GM13976 (cell line): ENCODE measurements at places on chromosomes 1 and 21.

- no peak for DNase-seq
These were observed 257.3 kb downstream of the KCNJ6 start for GRCh38 chr21:37658817-37659458.

DNA sequence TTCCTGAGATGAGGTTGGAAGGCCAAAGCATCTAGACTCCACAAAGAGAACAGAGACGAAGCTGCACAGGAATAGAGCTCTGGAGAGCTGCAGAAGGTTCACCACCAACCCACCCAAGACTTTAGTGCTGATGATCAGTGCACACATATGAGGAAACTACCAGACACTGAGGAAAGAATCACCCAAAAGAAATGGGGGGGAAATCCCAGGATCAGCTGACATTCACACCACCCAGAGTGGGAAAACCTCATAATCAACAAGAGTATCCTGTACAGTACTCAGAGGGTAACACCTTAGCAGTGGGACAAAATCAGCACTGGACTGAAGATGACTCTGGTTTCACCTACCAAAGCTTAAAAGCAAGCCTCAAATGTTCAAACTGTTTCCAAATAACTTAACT is 36.4 kb downstream of the DENND1B start:
- DNase-seq, result no peak

DNA sequence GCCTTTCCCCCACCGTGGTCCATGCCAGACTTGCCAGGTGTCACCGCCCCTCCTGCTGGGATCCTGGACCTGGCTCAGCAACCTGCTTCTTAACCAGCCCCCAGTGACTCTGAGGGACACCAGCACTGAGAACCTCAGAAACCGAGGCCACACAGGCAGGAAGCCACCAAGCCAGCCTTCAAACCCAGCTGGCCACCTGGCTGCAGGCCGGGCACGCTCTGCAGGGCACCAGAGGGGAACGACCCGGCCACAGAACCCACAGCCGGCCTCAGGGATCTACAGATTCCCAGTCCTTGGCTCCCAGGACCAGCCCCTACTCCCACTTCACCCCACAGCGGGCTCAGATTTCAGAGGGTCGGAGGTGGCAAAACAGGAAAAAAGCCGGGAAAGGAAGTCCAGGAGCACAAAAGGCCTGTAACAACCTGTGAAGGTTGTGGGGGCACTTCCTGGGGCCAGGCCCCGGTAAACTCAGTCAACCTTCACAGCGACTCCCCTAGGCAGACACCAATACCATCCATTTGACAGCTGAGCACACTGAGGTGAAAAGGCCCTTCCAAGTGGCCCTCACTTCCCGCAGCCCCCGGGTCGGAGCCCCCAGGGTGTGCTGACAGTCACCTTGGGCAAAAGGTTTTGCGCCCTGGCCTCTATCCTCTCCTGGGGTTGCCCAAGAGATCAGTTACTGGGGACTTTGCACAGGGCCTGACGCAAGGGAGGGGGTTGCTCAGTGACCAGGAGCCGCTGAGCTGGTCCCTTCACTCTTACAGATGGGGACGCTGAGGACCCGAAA is 14.1 kb downstream of the RUNX3 start:
- no peak for DNase-seq

DNA sequence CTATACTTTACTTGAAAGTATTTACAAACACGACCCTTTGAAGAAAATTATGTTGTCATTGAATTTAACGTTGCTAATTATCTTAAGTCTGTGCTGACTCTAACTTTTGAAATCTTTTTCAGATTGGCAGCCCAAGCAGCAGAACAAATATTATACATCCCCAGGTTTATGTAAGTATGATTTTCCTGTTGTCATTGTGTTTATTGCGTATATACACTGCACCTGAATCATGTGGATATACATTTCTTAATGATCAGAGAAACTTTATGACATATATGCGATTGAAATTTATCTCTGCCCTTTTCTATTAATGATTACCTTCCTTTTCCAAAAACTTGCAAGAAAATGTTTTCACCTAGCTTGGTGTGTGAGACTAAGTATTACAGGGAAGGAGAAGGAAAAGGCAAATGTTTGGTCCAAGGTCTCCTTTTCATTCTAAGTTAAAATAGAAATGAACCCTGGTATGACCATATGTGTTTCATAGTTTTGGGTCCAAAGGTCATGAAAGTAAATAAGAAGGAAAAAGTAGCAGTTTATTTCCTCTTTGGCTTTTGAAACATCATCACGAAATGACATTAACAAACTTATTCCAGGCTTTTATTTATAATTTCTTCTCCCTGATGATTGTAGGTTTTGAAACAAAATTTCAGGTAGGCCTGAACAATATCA is 116.8 kb downstream of the VPS13D start:
- no peak for DNase-seq

DNA sequence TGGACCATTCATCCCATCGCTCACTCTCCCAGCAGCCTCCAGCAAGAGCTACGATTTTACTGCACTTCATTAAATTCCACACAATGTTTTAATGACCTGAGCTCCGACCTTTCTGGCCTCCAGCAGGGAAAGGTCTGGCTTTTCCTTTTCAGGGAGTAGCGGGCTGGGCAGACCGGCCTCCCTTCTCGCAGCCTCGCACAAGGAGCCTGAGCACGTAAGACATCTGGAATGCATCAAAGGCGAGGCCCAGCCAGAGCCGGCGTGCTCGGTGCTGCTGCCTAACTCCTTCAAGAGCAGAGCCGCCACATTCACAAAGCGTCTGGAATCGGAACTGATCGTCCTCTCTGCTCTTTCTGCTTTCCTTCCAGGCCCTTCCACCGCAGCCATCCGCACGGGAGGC is 32.5 kb upstream of the FHAD1 start:
- DNase-seq, result no peak

GRCh38 chr1:210332719-210333398 is 4.2 kb downstream of the HHAT start:
- peak; percentile 36 for DNase-seq
